ENCODE measurements at places on chromosomes 3 and 15.

DNA sequence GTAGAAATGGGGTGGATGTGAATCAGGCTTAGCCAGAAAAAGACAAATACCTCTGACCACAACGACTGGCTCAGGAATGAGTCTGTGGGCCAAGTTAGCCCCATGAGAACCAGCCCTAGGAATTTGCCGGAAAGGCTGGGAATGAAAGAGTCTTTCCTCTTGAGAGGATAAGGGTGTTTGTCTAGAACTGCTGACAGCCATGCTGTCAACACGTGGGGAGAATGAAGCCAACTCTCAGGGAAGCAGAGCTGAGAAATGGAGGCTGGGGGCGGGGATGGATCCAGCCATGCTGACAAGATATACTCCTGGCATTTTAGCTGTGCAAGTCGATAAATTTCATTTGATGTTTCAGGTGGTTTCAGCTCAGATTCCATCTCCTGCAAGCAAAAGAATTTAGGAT lies 10.6 kb upstream of the SLC6A1 start:
- no peak for DNase-seq

DNA sequence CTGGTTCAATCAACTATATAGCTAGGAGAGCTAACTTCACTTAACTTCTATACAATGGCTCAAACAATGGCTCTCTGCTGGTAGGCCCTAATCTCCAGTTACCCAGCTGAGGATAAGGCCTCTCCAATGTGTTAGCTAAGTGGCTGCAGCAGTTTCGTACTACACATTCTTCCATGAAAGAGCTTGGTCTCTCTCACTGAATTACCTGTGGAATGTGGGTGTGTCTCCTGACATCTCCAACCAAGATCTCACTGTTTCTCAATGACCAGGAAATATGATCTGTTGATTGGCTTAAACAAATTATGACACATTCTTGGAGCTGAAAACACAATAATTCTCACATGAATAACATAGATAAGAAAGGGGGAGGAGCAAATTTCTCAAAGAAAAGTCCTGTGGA lies 169.8 kb upstream of the ROBO1 start:
- no peak for DNase-seq

DNA sequence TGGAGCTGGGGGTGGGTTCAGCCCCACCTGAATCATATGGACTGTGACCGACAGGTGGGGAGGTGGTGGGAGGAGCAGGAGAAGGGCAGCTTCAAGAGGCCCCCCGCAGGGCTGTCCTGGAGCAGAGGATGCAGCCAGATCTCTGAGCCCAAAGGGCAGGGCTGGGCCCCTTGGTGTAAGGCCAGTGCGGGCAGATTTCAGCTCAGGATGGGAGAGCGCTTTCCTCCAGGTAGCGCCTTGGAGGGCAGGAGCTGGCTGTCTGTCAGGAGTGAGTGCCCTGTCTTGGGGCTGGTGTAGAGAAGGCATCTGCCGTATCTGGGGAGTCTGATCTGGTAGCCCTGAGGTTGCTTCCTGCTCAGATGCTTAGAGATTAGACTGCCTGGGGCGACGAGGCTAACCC lies 7.3 kb downstream of the TMEM43 start:
- DNase-seq, result no peak

GRCh38 chr3:113747283-113748046 lies 630 bp downstream of the ATP6V1A start:
- no peak for DNase-seq

GRCh38 chr3:18423401-18424212 lies 1.5 kb downstream of the SATB1 start:
- peak; percentile 76 for DNase-seq

DNA sequence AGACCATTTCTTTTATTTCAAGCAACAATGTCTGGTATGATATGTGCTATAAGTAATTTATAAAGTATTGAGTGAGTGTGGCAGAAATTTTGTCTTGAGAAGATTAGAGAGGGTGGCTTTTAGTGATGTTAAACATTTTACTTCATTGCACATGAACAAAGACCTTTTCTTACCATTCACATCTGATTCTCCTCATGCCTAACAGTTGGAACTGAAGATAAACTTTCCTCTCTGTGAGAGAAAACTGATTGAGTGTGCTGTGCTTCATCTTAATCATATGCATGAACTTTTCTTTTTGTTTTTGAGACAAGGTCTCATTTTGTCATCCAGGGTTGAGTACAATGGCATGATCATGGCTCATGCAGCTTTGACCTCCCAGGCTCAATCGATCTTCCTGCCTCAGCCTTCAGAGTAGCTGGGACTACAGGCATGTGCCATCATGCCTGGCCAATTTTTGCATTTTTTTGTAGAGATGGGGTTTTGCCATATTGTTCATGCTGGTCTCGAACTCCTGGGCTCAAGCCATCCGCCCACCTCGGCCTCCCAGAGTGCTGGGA lies 377.7 kb upstream of the GOLIM4 start:
- DNase-seq, result no peak

DNA sequence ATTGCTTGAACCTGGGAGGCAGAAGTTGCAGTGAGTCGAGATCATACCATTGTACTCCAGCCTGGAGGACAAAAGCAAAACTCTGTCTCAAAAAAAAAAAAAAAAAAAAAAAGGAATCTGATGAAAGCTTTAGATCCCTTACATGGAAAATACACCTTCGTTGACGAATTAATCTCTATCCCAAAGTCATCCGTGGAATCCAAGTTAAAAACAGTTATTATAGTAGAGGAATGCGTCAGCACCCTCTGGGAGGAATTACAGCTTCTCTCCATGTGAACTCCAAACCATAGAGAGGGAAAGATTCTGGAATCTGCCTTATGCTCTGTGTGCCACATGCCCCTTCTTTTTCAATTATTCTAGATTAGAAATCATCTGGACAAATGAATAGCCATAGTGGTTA lies 192.3 kb upstream of the C2CD4B start:
- DNase-seq, result no peak

- DNase-seq, result no peak
These were observed 11.5 kb upstream of the RTP1 start for GRCh38 chr3:187185759-187186158.

DNA sequence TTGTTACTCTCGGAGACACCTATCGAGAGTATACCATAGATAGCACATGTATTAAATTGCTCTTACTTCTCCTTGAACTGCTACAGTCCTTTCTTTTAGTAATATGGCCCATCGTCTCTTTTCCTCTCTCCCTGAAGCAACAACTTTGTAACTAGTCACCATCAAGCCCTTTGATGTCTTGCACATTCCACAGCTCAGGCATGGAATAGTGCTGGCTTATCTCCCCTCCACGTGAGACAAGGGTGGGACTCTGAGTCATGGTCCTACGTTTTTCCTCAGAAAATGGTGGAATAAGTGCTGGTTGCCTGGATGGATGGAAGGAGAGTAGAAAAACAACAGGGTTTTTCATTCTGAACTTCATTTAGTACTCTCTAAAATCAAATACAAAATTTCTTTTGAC lies 163.3 kb upstream of the MBNL1 start:
- no peak for DNase-seq

DNA sequence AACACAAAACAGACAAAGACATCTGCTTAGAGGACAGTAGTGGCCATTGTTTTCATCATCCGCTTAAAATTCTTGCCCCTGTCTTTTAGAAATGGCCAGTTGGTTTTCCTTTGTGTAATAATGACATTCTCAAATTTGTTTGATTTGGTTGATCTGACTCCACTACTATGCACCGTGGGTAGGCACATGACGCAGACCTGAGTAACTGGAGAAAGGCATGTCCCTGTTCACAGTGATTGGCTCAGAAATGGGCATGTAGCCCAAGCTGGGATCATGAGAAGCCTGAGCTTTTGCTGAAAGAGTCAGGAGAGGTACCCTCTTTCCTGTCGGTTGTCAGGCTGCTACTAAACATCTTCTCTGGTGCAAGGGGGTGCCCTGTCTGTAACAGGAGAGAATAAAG lies 36.6 kb upstream of the MAGI1 start:
- DNase-seq, result no peak

DNA sequence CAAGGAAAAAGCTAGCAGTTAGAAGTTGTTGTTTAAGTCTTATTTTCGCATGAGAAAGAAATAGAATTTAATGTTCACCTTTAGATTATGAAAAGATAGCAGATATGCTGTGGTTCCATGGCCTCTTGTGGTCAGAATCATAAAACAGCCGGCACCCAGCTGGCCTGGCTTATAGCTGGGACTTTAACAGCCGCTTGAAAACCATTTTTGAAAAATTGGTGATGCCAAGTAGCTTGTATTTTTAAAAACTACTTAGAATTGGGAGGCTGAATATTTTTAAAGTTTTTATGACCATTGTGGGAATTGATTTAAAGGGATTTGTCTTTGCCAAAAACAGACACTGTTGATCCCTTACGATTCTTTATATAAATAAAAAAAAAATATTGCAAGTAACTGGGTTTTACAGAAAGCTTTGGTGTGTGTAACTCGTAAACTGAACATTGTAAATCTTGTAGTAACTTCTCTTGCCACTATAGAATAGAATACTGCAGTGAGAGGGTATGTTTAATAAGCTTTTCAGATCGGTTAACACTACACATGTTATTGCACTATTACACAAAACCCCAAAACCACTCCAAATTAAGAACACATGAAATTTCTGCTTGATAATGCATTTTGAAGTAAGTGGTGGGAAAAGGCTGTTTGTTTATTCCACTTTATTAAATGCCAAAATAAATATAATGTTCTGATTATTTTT lies 6.6 kb downstream of the ARRDC4 start:
- no peak for DNase-seq

DNA sequence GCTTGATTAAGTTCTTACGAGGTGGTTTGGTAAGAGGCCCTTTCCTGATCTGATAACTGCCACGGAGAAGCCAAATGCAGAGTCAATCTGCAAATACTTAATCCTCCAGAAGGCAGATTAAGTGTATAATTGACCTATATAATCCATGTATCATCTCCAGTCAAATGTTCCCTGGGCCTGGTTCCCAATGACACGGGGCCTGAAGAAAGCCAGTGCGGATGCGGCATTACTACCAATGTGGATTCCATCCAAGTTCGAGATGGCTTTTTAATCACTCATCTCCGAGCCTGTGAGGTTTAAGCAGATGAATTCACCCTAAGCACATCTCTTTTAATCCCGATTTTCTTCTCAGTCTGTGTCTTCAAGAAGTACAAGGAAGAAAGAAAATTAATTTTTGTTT lies 60.0 kb upstream of the FEZF2 start:
- peak; percentile 25 for DNase-seq

DNA sequence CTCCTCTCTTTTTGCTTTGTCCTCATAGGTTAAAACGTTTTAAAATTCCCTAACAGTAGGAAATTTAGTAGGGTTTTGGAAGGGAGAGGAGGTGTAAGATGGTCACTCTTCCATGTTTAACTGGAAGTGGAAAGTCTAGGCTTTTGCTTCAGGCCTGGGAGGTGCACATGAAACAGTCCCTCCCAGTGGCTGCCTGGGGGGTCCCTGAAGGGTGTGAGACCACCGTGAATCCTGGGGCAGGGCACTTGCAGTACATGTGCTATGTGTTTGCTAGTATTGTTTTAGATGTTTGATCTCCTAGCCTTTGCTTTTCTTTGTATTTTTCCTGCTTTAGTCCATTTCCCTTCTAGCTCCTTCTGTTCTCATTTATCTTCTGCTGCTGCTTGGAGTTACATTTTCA lies 178.5 kb downstream of the THSD4 start:
- DNase-seq, result no peak

DNA sequence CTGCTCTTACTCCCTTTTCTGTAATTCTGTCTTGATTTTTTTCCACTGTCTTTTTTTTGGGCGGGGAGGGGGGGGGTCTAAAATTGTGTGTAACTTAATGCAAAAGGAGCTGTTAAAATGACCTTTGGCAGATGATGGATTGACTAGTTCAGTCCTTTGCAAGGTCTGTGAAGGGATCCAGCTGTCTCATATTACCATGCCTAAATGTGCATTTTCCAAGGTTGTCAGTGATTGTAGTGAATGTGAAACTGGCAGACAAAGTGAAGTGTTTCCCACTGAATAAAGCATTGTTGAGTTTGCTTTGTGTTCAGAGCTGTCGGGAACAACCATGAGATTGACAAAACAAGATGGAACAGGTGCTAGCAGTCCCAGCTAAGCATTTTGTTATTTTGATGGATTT lies 110.1 kb upstream of the SKOR1 start:
- DNase-seq, result no peak

DNA sequence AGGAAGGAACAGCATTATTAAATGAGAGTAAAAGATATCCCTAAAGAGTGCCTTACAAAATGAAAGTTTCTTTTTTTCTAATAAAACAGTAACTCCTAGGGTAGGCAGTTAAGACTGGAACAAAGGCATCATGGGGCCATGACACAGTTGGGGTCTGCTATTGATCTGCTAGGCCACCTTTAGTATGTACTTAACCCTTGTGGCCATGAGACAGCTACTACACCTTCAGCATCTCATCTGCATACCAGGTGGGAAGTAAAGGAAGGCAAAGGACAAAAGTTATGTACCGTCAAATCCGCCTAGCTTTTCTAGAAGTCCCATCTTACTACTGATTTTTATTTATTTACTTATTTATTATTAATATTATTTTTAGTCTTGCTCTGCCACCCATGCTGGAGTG lies 93.8 kb upstream of the FHIT start:
- DNase-seq, result no peak

GRCh38 chr3:79297245-79297960 lies 470.4 kb downstream of the ROBO1 start:
- no peak for DNase-seq

DNA sequence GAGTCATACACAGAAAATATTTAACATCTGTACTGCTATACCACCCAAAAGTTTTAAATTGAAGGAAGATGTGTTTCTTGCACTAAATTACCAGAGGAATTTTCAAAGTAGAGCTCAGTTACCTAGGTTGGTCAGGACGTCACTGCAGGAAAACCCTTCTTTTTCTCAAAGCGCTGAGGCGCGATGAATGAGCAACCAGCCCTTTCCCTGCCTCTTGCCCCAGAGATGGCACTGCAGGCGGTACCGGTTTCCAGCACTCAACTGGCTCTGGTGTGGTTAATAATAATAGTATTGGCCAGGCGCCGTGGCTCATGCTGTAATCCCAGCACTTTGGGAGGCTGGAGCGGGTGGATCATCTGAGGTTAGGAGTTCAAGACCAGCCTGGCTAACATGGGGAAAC lies 49.3 kb downstream of the HES1 start:
- no peak for DNase-seq

- peak; percentile 82 for DNase-seq
These were observed 1.3 kb upstream of the MAP6D1 start for GRCh38 chr3:183826448-183827250.

DNA sequence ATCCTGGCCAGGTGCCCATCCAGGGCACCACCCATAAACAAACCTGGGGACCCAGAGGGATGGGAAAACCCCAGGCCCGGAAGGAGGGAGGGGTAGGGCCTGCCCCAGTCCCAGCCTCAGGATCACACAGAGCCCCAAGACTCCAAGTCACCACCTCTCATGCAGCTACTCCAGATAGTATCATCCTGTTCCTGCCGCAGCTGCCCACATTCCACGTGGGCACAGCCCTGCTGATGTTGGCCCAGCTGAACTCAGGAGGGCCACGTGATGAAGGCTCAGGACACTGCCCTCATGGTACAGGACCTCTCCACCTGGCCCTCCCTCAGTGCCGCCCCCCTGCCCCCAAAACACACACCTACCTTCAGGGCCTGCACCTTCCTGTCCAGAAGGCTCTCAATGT lies 69.5 kb downstream of the CACNA2D2 start:
- DNase-seq, result no peak

GRCh38 chr3:177522051-177522450 lies 324.8 kb upstream of the TBL1XR1 start:
- DNase-seq, result no peak

GRCh38 chr15:29952225-29952624 lies 130.0 kb upstream of the TJP1 start:
- peak; percentile 71 for DNase-seq

Measured in cerebellar cortex (tissue), 1 donor.